ENCODE measurements at places on chromosomes 1 and 21.

DNA sequence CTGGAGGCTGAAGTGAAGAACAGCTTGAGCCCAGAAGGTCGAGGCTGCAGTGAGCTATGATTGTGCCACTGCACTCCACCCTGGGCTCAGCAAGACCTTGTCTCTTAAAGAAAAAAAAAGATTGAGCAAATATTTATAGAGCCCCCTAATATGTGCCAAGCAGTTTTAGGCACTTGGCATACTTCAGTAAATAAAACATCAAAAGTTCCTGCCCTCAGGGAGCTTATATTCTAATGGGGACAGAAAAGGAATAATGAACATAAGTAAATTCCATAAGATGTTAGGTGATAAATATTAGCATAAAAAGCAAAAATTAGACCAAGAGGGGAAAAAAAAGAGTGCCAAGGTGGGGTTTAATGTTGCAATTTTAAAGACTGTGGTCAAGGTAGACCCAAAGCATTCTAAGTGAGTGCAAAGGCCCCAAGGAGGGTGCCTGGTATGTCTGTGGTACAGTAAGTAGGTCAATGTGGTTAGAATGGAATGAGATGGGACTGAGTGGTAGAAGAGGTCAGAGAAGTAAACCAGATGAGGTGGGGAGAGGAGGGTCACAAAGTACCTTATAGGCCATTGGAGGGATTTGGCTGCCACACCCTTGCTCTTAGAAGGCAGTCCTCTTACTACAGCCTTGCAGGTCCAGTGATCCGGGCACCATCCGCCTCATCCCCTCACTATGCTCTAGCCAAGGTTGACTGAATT, 2.2 kb upstream of the TOE1 start:
- no peak for DNase-seq

DNA sequence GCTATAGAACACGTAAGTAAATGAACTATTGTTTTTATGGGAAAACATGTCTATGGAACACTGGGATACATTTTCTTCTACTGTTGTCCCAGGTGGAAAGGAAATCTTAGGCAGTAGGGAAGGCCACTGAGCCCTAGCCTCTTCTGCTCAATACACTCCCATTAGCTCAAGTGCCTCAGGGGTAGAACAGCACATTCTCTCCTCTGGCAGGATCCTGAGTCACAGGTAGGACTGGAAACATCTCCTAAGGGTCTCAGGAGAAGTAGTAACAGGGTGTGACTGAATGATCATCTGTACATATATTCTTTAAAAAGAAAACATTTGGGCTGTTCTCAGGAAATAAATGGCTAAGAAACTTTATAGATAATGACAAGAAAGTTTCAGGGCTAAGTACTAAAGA, 175.6 kb upstream of the ESRRG start:
- no peak for DNase-seq

- no peak for DNase-seq
Measured at GRCh38 chr1:46333300-46334029, 7.1 kb upstream of the NSUN4 start.

- DNase-seq = no peak
Measured at GRCh38 chr1:186793582-186793927, 35.2 kb upstream of the PLA2G4A start.

GRCh38 chr1:205118752-205119151, 3.0 kb downstream of the RBBP5 start:
- no peak for DNase-seq
